ENCODE measurements at places on chromosomes 7 and 10.

DNA sequence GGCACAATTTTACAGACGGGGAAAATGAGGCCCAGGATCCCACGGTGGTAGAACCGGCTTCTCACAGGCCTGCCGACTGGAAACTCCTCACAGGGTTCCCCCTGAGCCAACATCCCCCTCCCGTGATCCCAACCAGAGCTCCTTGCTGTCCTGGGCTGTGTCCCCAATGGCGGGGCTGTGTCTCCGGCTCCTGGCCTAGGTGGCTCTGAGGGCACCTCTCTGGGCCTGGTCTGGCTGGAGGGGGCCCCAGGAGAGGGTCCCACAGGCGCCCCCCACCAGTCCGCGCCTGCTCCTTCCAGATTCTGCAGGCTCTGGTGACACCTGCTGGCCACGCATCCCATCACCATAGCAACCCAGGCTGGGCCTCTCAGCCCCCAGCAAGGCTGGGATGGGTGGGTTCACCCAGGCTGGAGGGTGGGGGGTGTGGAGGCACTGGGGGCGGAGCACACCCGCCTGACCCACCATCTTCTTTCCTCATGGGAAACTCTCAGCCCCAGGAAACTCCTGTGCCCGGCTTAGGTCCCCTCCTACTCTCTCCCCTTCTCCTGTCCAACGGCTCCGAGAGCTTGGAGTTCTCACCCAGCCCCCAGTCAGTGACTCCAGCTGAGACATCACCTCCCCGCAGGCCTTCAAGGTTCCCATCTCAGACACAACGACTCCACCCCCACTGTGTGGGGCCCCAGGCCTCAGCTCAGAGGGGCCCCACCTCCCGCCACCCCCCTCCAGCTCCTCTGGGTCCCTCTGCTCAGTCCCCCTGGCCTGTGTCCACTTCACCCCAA, 27.1 kb upstream of the TNRC18 start:
- no peak for DNase-seq

DNA sequence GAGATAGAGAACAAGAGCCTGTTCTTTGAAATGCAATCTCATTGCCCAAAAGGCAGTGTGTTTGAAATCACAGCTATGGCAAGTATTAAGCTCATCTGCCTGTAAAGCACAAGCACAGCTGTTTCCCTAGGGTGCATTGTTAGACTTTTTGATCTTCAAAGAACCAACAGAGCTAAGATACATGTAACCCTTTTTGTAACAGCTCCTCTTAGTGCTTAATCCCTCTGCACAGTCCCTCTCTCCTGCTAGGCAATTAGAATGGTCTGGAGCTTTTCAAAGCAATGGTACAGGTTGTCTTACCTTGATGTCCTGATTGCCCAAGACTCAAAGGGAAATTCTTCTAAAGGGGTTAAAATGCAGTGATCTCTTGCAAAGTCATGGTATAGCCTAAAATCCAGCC, 249.6 kb upstream of the CHRM2 start:
- DNase-seq = no peak

GRCh38 chr10:118397391-118397790, 55.3 kb upstream of the FAM204A start:
- DNase-seq = no peak

GRCh38 chr7:24343614-24344013, 59.6 kb downstream of the NPY start:
- DNase-seq = no peak

GRCh38 chr10:35523670-35524225, 81.4 kb upstream of the GJD4 start:
- DNase-seq = no peak

DNA sequence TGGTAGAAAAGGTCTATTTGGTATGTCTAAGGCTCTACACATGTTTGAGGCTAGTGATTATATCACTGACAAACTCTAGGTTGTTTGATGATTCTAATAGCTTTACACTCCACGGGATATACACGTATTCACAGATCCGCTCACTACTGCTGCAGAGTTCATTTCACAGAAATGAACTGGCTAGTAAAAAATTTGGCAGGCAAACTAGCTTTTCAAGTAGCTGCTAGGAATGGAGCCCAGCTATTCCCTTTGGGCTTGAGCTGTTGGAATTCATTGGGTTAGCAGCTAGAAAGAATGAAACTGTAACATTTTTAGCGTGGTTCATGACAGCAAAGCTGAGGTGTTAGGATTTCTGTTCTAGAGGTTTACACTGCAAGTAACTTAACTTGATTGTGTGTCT, 37.6 kb downstream of the R3HCC1L start:
- DNase-seq = no peak

- DNase-seq = no peak
Observed at GRCh38 chr7:29363636-29364425, 169.3 kb downstream of the CHN2 start.

GRCh38 chr7:158754746-158755444, 50.3 kb upstream of the NCAPG2 start:
- DNase-seq = no peak

DNA sequence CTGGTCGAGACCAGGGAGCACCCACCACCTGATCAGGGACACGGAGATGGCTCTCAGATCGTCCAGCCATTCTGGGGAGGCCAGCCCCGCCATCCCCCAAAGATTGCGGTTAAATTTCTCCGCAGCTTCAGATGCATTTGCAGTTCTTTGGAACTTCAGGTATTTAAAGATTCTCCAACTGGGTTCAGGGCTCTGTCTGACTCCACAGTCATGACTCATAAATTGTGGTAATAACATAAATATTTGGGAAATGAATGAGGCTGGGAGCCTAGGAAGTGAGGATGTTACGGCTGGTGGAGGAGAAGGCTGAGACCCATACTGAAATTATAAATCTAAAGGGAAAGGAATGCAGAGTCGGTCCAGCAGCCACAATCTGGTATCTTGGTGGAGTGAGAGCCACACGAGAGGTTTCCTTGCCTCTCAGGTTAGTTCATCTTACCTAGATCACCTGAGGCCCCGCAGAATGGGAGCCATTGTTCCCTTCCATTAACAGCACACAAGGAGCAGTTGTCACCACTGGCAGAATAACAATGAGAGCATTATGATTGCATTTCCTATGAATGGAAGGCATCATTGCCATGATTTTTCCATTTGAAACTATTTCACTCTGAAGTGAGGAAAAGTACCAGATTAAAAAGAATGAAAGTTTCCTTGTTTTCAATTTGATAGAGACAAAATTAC, 26.7 kb upstream of the DNAJB6 start:
- no peak for DNase-seq

All from stimulated activated CD4-positive, alpha-beta T cell treated with anti-CD3 and anti-CD28 coated beads, Interleukin-1b, Interleukin-23, amount 100 ng/mL, for 1 hour (primary cell).